ENCODE measurements at places on chromosomes 11 and 22.

DNA sequence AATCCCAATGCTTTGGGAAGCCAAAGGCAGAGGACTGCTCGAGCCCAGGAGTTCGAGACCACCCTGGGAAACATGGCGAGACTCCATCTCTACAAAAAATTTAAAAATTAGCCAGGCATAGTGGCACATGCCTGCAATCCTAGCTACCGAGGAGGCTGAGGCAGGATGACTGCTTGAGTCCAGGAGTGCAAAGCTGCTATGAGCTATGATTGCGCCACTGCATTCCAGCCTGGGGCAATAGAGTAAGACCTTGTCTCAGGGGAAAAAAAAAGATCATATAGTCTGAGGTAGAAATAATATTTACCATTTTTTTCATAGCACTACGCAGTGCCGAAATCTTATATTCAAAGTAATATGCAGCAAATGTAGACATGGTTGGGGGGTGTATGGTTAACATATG lies 47.8 kb downstream of the MRTFA start:
- DNase-seq: no peak

GRCh38 chr22:22855617-22856308 lies 31.9 kb upstream of the IGLL5 start:
- DNase-seq: no peak

GRCh38 chr22:47061226-47061625 lies 298.8 kb downstream of the TBC1D22A start:
- DNase-seq: no peak

GRCh38 chr11:121337078-121337477 lies 44.5 kb downstream of the SC5D start:
- no peak for DNase-seq

- no peak for DNase-seq
Observed at GRCh38 chr22:41057076-41057475, 35.3 kb upstream of the EP300 start.

GRCh38 chr11:45264839-45265515 lies 21.2 kb downstream of the SYT13 start:
- no peak for DNase-seq

DNA sequence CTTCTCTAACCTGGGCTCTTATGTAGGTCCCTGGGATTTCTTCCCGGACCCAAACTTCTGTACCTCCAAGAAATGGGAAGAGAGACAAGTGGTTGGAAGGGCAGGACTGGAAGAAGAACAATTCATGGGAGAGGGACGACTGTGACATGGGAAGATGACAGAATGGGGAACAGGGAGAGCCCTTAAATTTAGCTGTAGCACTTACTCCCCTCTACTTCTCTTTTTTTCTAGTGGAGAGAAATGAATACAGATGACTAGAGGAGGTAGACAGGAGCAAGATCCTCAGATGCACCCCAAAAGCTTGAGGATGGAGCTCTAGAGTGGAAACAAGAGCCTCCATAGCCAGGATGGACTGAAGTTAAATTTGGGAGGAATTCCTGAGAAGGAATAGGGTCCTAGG lies 2.3 kb downstream of the RHOG start:
- DNase-seq: no peak

DNA sequence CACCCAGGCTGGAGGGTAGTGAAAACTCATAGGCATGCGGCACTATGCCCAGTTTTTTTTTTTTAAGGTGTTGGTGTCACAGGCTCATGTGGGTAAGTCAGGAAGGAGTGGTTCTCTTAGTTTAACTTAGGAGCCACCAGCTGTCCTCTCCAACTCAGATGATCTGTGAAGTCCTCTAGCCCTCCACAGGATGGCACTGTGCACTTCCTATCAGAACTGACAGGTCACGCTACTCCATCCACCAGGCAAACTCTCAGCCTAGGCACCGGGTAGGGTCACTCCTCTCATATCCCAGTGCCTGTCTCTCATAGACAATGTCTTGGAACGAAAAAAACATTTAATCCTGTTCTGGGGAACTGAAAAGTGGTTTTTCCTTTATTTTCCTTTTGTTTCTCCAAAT lies 16.5 kb downstream of the NAP1L4 start:
- DNase-seq: no peak

GRCh38 chr11:16881074-16881709 lies 133.0 kb downstream of the PLEKHA7 start:
- no peak for DNase-seq

DNA sequence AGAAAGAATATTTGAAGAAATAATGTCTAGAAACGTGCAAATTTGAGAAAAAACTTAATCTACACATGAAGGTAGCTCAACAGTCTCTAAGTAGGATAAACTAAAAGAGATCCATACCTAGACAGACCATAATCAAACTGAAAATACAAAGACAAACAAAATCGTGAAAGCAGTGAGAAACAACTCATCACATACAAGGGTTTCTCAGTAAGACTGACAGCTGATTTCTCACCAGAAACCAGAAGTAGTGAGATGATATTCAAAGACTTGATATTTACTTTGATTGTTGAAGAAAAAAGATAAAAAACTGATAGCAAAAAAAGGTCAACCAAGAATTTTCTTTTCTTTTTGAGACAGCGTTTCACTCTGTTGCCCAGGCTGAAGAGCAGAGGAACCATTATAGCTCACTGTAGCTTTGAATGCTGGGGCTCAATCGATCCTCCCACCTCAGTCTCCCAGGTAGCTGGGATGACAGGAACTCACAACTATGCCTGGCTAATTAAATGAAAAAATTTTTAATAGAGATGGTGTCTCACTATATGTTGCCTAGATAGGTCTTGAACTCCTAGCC lies 17.4 kb downstream of the NPAT start:
- DNase-seq: no peak

GRCh38 chr22:22697377-22698117 lies 53.1 kb downstream of the GGTLC2 start:
- DNase-seq: no peak

DNA sequence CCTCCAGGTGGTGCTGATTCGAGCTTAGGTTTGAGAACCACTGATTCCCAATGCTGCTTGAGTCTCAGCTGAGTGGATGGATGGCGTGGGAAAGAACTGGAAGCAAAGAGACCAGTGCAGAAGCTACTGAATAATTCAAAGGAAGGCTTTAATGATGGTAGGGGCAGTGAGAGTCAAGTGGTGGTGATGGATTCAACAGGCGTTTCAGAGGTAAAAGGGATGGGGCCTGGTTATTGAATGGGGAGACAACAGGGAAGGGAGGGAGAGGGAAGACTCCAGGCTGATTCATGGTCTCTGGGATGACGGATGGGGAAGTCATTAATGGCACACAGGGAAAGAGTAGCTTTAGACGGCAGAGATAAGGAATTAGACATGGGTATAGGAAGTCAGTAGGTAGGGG lies 104.3 kb upstream of the TBCEL start:
- DNase-seq: no peak

DNA sequence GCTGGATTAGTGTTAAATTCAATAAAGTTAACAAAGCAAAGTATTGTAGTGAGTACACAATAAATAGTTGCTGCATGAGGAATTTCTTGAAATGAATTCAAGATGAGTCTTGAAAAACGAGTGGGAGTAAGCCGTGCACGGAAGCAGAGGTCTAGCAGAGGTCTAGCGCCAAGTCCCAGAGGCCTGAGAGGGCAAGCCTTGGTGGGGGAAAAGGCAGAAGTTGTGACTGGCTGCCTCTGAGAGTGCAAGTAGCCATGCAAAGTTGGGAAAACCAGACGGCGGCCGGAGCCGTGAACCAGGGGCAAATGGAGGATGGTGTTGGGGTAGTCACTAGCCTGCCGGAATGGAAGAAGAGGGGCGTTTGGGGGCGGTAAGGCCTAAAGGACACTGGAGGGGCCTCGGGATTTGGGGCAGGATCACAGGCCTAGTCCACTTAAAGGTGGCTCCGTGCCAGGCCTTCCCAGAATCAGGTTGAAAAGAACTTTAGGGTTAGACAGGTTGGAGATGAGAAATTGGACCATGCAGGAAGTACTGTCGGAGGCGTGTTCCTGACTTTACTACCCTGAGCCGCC lies 379 bp upstream of the SLC3A2 start:
- no peak for DNase-seq

DNA sequence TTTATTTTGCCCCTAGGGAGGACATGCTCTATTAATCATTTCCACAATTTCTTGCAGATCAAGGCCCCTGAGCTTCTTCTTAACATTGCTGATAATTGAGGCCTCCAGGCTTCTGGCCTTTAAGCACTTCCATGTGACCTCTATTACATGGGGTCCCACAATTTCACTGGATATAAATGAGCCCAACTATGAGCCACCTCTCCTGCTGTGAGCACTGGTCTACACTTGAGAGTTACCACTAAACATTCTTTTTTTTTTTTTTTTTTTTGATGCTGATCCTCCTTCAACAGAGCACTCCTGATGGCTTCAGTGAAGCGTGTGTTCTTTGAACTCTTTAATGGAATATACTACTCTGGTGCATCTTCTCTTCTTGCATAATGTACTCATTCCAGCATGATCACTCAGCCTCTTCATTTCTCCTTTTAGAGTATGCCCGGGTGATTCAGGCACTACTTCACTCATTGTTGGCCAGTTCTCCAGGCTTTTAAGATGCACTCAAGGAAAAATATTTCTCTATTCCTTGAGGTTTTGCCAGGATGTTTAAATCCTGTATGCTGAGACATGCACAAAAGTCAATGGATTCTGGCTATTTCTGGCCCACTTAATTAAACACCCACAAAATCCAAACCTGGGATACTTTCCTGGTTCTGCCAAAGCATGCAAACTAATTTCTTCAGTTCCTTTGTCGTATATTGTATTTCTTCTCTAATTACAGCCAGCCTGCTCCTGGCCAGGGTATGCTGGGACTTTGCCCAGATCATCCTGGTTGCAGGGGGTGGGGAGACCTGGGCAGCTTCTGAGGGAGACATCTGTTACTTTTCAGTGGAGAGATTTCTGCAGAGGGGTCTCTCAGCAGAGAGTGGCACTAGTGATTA lies 257.8 kb upstream of the LUZP2 start:
- DNase-seq: no peak

GRCh38 chr22:24507716-24508115 lies 12.6 kb downstream of the UPB1 start:
- no peak for DNase-seq

GRCh38 chr11:45275828-45276227 lies 10.3 kb downstream of the SYT13 start:
- DNase-seq: no peak

DNA sequence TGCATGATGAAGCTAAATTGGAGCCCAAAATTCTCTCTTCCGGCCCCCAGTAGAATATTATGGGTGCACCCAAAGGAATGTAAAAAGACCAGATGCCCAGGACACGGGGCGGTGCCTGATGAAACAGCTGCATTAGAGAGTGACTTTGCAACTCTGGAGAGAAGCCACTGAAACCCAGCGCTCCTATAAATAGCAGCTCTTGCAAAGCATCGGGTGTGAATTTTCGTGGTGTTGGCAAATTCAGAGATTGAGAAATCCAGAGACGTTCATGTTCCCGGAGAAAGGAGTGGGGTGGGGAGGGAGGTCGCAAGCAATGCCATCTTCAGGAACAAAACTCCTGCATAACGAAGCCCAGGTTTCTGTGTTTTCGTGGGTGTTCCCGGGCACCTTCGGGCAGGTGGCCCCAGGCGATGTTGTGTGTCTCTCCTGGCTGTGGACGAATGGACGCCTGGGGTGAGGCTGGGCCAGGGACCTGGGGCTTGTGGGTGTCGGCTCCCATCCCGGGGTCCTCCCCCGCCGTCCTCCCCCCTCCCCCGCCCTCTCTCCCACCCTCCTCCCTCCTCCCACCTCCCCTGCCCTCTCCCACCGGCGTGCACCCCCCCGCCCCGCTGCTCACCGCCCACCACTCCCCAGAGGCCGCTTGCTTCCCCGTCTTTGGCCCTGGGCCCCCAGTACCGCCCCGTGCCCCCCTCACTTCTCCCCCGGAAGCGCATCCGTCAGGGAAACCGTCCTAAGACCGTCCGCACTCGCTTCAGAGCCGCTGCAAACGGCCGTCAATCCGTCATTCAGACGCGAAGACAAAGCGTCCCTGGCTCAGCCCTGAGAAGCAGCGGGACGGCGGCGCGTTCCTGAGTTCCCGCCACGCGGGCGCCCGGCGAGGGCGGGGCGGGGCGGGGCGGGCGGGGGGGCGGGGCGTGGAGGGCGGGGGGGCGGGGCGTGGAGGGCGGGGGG lies 26.7 kb upstream of the TOLLIP start:
- no peak for DNase-seq

DNA sequence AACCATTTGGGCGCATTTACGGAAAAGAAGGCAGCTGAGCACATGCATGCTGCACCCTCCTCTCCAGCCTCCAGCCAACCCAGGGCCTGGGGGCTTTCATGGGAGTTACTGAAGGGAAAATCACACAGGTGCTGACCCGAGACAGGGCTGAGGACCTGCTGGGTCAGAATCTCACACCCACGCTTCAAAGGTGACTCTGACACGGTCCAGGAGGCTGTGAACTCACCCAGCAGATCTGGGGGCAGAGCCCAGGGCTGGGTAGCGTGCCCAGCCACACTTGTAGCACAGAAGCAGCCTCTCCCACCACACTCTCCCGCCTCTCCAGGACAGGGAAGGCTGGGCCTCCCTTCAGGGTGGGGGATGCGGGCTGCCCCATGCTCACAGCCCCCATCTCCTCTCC lies 347.6 kb downstream of the CTTN start:
- no peak for DNase-seq

GRCh38 chr11:94325681-94326080 lies 21.3 kb downstream of the IZUMO1R start:
- DNase-seq: no peak

- no peak for DNase-seq
Observed at GRCh38 chr22:41540365-41540764, 3.9 kb downstream of the POLR3H start.

DNA sequence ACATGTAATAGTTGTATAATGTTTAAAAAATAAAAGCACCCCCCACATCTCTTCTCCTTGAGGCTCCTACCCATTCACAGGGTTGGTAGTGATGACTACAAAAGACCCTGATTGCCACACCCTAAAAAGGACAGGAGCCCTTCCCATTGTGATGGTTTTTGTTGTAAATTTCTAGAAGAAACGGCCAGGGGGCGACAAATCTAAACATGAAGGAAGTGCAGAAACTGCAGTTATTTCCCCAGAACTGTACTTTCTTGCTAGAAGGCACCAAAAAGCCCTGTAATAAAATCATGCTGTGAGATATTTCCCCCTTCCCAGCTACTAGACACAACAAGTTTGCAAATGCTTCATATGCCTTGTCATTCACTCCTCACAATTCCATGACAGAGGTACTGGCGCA lies 10.8 kb downstream of the PRR5L start:
- no peak for DNase-seq

Measured in cerebellar nuclear complex (tissue), 1 donor.